Dorsolateral prefrontal cortex (tissue), 122 donors: ENCODE measurements at places on chromosomes 5 and 9. TPM values are rescaled to one million over a fixed set of nuclear protein-coding genes. Genes with fewer than 3 reads are reported as not detected.

The IFNK gene
- not detected for total RNA-seq

The TEK gene
- 7.7 TPM for total RNA-seq

The CENPP gene
- 8.3 TPM for total RNA-seq

The SUSD3 gene
- 2.7 TPM for total RNA-seq

The ANKRD55 gene
- total RNA-seq = 3.7 TPM

The PCDHGC5 gene
- total RNA-seq = 63.6 TPM

The CMYA5 gene
- 10.4 TPM for total RNA-seq

The FOXD1 gene
- total RNA-seq = 2.6 TPM

The MAPKAP1 gene
- total RNA-seq = 77.7 TPM

The PCDHGC4 gene
- 13.8 TPM for total RNA-seq

The PCDHB13 gene
- total RNA-seq = 9.5 TPM

The PLCXD3 gene
- total RNA-seq = 23.3 TPM

The KCNIP1 gene
- 14.0 TPM for total RNA-seq

The C7 gene
- total RNA-seq = 3.0 TPM

The LEAP2 gene
- total RNA-seq = 3.7 TPM

The LCN2 gene
- not detected for total RNA-seq

The NAIF1 gene
- total RNA-seq = 9.0 TPM

The ZNF366 gene
- 3.2 TPM for total RNA-seq

The SPTAN1 gene
- total RNA-seq = 1,152 TPM

The ARSI gene
- total RNA-seq = 3.0 TPM
